ENCODE measurements at places on chromosomes 16 and 17. TPM values are rescaled to one million over a fixed set of nuclear protein-coding genes. Genes with fewer than 3 reads are reported as not detected.
A peak's percentile ranks its signal among the peaks of the same experiment; 100 is the strongest.

GRCh38 chr17:11454096-11454495 lies 144.2 kb upstream of the DNAH9 start:
- no peak for DNase-seq

DNA sequence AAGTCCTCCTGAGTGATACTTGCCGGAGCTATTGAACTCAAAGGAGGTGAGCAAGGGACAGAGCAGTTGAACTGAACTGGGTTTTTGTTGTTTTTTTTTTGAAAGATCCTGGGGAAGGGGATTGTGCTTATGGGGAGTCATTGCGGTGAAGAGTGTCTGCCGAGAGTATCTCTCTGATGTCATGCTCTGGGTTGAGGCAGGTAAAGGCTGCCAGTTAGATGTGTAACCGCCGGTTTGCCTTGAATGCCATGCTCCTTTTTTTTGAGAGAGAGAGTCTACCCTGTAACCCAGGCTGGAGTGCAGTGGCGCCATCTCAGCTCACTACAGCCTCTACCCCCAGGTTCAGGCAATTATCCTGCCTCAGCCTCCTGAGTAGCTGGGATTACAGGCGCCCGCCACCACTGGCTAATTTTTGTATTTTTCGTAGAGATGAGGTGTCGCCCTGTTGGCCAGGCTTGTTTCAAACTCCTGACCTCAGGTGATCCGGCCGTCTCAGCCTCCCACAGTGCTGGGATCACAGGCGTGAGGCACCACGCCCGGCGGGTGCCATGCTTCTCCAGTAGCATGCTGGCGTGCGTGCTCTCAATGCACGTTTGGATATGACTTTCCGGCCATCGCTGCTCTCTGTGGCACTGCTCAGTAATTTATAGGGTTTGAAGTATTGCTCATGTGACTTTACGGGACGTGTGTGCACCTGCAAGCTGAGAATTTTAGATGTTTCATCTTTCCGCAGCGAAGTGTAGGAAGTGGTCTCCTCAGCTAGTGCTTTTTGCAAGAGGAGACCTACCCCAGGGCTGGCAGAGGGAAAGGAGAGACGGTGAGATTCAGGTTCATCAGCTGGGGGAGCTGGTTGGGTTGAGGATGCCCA lies 8.5 kb downstream of the ZC3H18 start:
- peak; percentile 17 for DNase-seq

DNA sequence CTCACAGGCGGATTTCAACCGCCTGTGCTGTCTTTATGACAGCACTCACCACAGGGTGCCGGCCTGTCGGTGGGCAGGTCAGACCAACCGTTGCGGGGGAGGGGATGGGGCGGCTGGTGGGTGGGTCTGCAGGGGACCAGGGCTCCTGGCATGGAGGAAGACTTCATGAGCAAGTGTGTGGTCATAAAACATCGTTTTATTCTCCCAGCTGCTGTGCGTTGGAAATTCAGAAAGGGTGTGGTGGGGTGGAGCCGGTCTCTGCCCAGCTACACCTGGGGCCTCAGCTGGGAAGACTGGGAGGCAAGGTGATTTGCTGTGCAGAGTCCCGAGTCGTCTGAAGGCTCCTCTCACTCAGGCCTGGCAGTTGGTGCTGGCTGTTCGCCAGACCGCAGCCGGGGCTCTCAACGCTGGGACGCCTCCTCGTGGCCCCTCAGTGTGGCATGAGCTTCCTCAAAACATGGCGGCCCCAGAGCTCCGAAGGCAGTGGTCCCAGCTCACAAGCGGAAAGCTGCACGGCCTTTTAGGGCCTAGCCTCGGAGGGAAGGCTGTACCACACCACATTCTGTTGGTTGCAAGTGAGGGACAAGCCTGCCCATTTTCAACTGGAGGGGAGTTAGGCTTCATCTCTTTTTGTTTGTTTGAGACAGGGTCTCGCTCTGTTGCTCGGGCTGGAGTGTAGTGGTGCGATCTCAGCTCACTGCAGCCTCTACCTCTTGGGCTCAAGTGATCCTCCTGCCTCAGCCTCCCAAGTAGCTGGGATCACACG lies 45.8 kb upstream of the GSE1 start:
- no peak for DNase-seq

DNA sequence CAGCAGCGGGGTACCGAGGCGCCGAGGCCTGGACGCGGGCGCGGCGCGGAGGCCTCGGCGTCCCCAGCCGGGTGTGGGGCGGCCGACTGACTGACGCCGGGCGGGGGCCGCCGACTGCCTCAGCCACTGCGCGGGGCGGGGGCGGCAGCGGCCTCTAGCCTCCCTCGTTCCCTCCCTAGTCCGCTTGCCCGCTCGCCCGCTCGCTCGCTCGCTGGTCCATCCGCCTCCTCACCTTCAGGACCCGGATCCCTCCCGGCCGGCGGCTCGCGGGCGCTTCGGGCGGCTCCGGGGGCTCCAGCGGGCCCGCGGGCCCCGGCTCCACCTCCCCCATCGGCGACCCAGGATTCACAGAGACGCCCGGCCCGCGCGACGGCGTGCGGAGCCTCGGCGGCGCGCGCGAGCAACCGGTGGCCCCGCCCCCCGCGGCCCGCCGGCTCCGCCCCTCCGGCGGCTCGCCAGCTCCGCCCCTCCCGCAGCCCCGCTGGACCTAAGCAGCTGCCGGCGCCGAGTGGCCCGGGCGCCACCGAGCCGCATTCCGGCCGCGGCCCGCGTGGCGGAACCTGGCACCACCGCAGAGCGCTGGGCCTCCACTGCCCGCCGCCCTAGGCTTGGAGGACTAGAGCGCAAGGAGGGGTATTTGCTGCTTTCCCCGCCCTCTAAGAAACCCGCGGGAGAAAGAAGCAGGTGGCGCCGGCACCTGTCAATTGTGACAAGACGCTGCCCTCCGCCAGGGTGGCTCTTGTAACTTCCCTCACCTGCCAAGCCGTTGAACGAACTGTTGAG lies 773 bp downstream of the PHLPP2 start:
- DNase-seq = peak; percentile 74

DNA sequence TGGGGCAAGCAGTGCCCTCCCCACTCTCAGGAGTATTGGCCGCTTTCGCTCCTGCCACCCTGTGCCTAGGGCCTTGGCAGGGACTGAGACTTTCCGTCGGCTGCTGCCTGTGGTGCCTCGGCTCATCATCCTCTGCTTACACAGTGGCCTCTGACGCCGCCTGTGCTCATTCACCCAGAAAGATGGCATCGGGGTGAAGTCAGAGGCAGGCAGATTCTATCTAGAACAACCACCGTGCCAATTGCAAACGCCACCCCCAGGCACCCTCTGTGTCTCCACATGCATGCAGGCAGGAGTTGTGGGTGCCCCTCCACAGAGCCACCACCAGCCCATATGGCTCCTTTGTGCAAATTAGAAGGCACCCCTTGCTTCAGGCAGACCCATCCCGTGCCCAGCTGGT lies 154.2 kb upstream of the GSE1 start:
- no peak for DNase-seq

DNA sequence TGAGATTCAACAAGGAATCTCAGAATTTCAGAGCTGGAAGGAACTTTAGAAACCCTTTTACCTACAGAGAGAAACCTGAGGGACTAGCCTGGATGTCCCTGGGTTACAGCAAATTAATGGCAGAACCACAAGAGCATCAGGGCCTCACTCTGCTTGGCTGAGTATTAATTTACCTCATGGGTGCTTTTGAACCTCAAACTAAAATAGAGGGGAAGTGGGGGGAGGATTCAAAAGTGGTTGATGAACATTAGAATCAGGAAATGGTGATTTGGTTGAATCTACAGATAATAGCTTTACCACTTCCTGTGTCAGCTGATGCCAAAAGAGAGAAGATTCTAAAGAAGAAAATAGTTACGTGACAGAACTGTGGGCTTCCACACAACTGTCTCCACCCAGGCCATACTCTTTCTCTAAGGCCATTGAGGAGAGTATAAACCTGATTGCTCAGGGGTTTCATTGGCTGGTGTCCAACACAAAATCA lies 11.3 kb upstream of the SKAP1 start:
- DNase-seq = peak; percentile 60

GRCh38 chr16:56102183-56102686 lies 89.1 kb upstream of the GNAO1 start:
- no peak for DNase-seq

The SHISA9 gene
- total RNA-seq = not detected

The HIC1 gene
- 14.8 TPM for total RNA-seq

The KRT40 gene
- not detected for total RNA-seq

The UNC13D gene
- 98.5 TPM for total RNA-seq

The ORC6 gene
- total RNA-seq = 61.9 TPM

The LIG3 gene
- 47.5 TPM for total RNA-seq
